ENCODE measurements at places on chromosomes 13 and 19. TPM values are rescaled to one million over a fixed set of nuclear protein-coding genes. Genes with fewer than 3 reads are reported as not detected.

MPND gene
- 18.3 TPM for total RNA-seq

SYNGR4 gene
- total RNA-seq, result not detected

CHAF1A gene
- 29.8 TPM for total RNA-seq

ZNF132 gene
- 1.2 TPM for total RNA-seq

CALR3 gene
- not detected for total RNA-seq

HIPK4 gene
- total RNA-seq, result not detected

PNMA8B gene
- total RNA-seq, result 1.3 TPM

CYP4F3 gene
- total RNA-seq, result not detected

APOC4 gene
- total RNA-seq, result not detected

DNA sequence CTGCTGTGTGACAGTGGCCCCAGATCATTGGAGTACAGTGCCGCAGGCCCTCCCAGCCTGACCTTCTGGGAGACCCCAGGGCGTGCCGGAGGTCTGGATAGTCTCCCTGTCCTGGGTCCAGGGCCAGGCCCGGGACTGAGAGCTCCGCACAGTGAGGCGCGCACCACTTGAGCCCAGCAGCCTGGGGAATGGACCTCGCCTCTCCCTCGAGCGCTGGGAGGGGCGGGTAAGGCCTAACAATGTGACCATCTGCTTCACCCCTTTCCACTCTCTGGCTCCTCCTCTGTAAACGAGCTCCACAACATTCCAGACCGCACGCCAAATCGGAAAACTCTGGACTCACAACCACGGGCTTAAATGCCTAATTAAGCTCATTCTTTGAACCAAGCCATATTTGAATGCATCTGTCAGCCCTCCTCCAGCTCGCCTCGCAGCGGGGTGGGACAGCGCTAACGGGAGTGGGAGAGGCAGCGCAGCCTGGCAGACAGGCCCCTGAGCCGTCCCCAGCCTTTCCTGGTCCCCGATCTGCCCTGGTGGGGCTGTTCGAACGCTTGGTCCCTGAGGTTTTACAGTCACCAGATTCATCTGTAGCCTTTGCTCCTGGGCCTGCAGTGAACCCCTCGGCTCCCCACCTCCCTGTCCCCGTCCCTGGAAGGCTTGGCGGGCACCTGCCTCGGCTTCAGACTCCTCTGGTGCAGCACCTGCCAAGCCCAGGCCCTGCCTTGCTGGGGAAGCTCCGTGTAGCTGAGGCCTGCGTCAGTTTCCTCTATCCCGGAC is 120.7 kb upstream of the VSTM2B start:
- no peak overlapping the region for H3K27ac ChIP-seq
- H3K4me3 ChIP-seq, result no peak overlapping the region
- peaks cover 28% of the 10 kb centered on the region for H3K27me3 ChIP-seq
- no peaks in the 10 kb centered on the region for H3K4me1 ChIP-seq
- H3K36me3 ChIP-seq, result no peaks in the 10 kb centered on the region

GRCh38 chr13:80382576-80382975 is 41.6 kb upstream of the SPRY2 start:
- no peak for DNase-seq
- no peaks in the 10 kb centered on the region for H3K36me3 ChIP-seq
- no peak overlapping the region for H3K27ac ChIP-seq
- no peaks in the 10 kb centered on the region for H3K27me3 ChIP-seq
- no peak overlapping the region for H3K4me3 ChIP-seq

GRCh38 chr13:111139452-111139851 is 24.3 kb downstream of the ARHGEF7 start:
- no peaks in the 10 kb centered on the region for H3K36me3 ChIP-seq
- DNase-seq, result no peak
- H3K27ac ChIP-seq, result no peak overlapping the region
- H3K4me3 ChIP-seq, result no peak overlapping the region

- H3K27ac ChIP-seq, result peak overlapping the region; percentile 88
- peaks cover 10% of the 10 kb centered on the region for H3K27me3 ChIP-seq
- peak overlapping the region; percentile 95 for H3K4me3 ChIP-seq
- no peak for DNase-seq
- peaks cover 33% of the 10 kb centered on the region for H3K4me1 ChIP-seq
- peaks cover 11% of the 10 kb centered on the region for H3K36me3 ChIP-seq
Observed at GRCh38 chr13:48232420-48233045, 473 bp upstream of the ITM2B start.

- H3K27ac ChIP-seq, result no peak overlapping the region
- DNase-seq, result no peak
- H3K4me1 ChIP-seq, result peaks cover 9% of the 10 kb centered on the region
- H3K36me3 ChIP-seq, result no peaks in the 10 kb centered on the region
- no peak overlapping the region for H3K4me3 ChIP-seq
Observed at GRCh38 chr13:77892491-77892890, 26.1 kb downstream of the EDNRB start.

DNA sequence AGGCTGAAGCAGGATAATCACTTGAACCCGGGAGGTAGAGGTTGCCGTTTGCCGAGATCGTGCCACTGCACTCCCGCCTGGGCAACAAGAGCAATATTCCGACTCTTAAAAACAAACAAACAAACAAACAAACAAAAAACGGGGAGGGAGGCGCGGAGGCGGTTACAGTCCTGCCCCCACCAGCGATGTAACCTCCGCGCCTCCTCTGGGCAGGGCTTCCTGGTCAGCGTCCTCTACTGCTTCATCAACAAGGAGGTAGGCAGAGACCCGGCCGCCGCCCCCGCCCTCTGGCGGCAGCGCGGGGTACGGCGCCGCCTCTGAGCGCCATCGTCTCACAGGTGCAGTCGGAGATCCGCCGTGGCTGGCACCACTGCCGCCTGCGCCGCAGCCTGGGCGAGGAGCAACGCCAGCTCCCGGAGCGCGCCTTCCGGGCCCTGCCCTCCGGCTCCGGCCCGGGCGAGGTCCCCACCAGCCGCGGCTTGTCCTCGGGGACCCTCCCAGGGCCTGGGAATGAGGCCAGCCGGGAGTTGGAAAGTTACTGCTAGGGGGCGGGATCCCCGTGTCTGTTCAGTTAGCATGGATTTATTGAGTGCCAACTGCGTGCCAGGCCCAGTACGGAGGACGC is 10.2 kb downstream of the SNRPD2 start:
- H3K36me3 ChIP-seq, result peaks cover 14% of the 10 kb centered on the region
- peak; percentile 88 for DNase-seq
- H3K4me3 ChIP-seq, result no peak overlapping the region
- H3K27me3 ChIP-seq, result peaks cover 3% of the 10 kb centered on the region
- no peak overlapping the region for H3K27ac ChIP-seq

DNA sequence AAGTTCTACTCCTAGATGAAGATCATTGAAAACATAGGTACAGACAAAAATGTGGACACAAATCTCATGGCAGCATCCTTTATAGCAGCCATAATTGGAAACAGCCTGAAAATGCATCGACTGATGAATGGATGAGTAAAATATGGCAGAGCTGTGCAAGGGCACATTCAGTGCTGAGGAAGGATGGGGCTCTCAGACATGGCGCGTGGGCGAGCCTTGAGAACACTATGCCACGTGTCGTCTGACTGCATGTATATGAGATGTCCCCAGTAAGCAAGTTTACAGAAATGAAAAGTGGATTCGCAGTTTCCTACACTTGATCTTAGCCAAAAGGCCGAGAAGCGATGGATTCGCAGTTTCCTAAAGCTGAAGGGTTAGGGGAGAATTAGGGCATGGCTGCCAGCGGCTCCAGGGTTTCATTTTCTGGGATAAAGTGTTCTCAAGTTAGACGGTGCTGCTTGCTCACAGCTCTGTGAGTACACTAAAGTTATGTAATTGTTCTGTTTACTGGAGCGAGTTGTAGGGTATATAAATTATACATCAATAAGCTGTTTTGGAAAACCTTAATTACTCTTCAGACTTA is 78.0 kb downstream of the RAB20 start:
- H3K4me3 ChIP-seq, result peak overlapping the region; percentile 35
- H3K27me3 ChIP-seq, result peaks cover 24% of the 10 kb centered on the region
- peak overlapping the region; percentile 19 for H3K27ac ChIP-seq
- H3K36me3 ChIP-seq, result peaks cover 63% of the 10 kb centered on the region
- no peak for DNase-seq

GRCh38 chr13:110503037-110503901 is 58.3 kb downstream of the RAB20 start:
- peaks cover 73% of the 10 kb centered on the region for H3K36me3 ChIP-seq
- peaks cover 32% of the 10 kb centered on the region for H3K27me3 ChIP-seq
- peaks cover 2% of the 10 kb centered on the region for H3K4me1 ChIP-seq

DNA sequence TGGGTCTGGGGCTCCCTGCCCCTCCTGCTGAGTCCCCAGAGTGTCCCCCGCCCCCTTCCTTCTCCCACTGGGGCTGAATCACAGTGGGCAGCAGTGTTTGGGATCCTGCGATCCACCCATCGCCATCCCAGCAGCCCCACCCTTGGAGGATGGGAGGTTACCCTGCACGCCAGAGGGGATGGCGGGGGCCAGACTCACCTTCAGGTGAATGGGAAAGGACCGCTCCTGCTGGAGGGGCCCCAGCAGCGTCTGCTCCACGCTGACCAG is 569 bp downstream of the DLEU7 start:
- peaks cover 4% of the 10 kb centered on the region for H3K36me3 ChIP-seq
- H3K4me1 ChIP-seq, result peaks cover 8% of the 10 kb centered on the region
- H3K27me3 ChIP-seq, result peaks cover 9% of the 10 kb centered on the region
- H3K27ac ChIP-seq, result no peak overlapping the region
- no peak overlapping the region for H3K4me3 ChIP-seq

GRCh38 chr13:99406799-99407201 is 94.5 kb upstream of the TM9SF2 start:
- H3K4me3 ChIP-seq, result no peak overlapping the region
- H3K36me3 ChIP-seq, result no peaks in the 10 kb centered on the region
- no peak for DNase-seq
- H3K4me1 ChIP-seq, result no peaks in the 10 kb centered on the region

DNA sequence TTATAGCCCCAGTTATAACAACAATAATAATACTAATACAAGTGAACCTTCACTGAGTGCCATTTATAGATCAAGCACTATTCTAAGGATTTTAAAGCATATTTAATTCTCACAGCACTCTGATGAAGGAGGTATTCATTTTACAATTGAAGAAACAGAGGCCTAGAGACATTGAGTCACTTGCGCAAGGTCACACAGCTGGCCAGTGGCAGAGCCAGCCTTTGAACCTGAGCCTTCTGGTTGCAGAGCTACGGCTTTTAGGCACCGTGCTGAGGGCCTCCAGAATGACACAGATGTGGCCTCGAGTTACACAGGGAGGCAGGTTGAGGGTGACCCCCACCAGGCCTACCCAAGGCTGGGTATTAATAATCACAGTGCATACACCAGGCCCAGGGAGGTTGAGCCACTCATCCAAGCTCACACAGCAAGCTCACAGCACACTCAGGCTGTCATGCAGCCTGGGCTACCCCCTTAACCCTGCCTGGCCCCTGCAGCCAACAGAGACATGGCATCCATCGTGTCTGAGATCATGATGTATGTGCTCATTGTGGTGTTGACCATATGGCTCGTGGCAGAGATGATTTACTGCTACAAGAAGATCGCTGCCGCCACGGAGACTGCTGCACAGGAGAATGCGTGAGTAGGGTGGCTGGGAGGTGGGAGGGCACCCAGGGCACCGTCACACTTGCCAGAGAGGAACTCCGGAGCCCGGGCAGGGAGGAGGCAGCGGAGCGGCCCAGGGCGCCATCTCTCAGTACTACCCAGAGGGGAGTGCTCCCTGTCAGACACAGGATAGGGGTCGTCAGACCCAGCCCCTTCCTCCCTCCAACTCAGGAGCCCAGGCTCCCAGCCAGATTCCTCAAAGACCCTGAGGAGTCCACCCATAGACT is 2.7 kb upstream of the HPN start:
- no peak overlapping the region for H3K27ac ChIP-seq
- H3K4me3 ChIP-seq, result no peak overlapping the region
- H3K27me3 ChIP-seq, result peaks cover 11% of the 10 kb centered on the region
- H3K4me1 ChIP-seq, result peaks cover 1% of the 10 kb centered on the region
- DNase-seq, result no peak

DNA sequence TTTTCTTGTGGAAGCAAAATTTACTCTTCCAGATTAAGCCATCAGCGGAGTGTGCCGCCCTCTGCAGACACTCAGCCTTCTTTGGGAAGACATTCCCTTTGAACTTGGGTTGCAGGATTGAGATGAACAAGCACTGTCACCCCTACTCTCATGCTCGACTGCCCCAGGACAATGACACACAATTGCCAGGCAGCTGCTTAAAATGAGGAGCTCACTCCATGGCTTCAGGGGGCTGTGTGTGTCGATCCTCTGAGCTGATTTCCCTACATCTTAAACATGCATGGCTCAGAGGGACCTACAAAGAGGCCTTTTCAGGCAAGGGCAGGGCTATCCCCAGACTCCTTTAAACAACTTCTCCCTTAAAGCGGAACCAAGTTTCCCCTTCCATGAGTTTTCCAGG is 107.5 kb upstream of the MBNL2 start:
- no peak overlapping the region for H3K27ac ChIP-seq
- H3K4me3 ChIP-seq, result no peak overlapping the region
- no peak for DNase-seq

DNA sequence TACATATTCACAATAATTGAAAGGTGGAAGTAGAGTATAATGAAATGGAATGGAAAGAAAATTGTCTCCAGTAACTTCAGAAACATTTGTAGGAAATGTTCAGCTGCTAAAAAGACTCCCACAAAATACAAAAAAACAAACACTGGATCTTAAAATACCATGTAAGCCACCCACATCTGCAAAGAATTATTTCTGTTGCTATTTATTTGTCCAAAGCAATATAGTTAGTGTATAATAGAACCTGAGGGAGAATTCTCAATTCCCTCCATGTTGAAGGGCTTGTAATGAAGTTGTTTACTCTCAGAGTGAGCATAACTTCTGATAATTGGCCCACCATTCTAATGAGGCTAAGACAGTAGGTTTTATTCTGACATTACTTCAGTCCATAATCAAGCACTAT is 37.4 kb upstream of the KLF12 start:
- no peak for DNase-seq
- no peaks in the 10 kb centered on the region for H3K36me3 ChIP-seq
- H3K27me3 ChIP-seq, result no peaks in the 10 kb centered on the region
- no peak overlapping the region for H3K27ac ChIP-seq

DNA sequence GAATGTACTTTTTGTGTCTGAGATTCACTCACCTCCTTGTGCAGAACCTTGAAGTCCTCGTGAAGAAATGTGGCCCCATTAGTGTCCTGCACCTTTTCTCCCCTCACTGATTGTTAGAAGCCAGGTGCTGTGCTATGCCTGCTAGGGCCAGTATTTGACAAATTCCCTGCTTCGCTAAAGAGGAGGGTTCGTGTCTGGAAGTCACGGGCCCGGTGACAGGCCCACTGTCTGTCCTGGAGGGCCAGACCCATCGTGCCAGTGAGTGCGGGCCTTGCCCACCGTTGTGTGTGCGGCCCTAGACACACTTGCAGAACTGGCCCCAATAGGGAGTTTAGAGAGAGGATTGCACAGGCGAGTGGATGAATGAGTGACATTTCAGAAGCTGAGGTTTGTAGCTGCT is 36.8 kb upstream of the GAS6 start:
- no peak overlapping the region for H3K27ac ChIP-seq
- peaks cover 9% of the 10 kb centered on the region for H3K36me3 ChIP-seq
- DNase-seq, result no peak
- no peaks in the 10 kb centered on the region for H3K4me1 ChIP-seq

- peak overlapping the region; percentile 45 for H3K27ac ChIP-seq
- H3K36me3 ChIP-seq, result peaks cover 7% of the 10 kb centered on the region
- peaks cover 15% of the 10 kb centered on the region for H3K4me1 ChIP-seq
- peaks cover 24% of the 10 kb centered on the region for H3K27me3 ChIP-seq
- DNase-seq, result no peak
Observed at GRCh38 chr19:18439025-18439909, 1.3 kb upstream of the ISYNA1 start.

- no peak overlapping the region for H3K4me3 ChIP-seq
- H3K27ac ChIP-seq, result no peak overlapping the region
- no peak for DNase-seq
- H3K27me3 ChIP-seq, result no peaks in the 10 kb centered on the region
Observed at GRCh38 chr13:71149498-71150363, 717.3 kb downstream of the DACH1 start.

GRCh38 chr19:54165222-54165621 is 5.7 kb upstream of the LENG1 start:
- H3K27me3 ChIP-seq, result peaks cover 19% of the 10 kb centered on the region
- H3K4me3 ChIP-seq, result peak overlapping the region; percentile 50
- peaks cover 8% of the 10 kb centered on the region for H3K4me1 ChIP-seq

All from endothelial cell (in vitro differentiated cells).